ENCODE measurements at places on chromosomes 4 and X. TPM values are rescaled to one million over a fixed set of nuclear protein-coding genes. Genes with fewer than 3 reads are reported as not detected.

- H3K27me3 ChIP-seq: no peaks in the 10 kb centered on the region
- H3K4me1 ChIP-seq: no peaks in the 10 kb centered on the region
- H3K27ac ChIP-seq: no peak overlapping the region
- no peaks in the 10 kb centered on the region for H3K36me3 ChIP-seq
- DNase-seq: no peak
Measured at GRCh38 chr4:186918466-186918865, 194.8 kb upstream of the FAT1 start.

DNA sequence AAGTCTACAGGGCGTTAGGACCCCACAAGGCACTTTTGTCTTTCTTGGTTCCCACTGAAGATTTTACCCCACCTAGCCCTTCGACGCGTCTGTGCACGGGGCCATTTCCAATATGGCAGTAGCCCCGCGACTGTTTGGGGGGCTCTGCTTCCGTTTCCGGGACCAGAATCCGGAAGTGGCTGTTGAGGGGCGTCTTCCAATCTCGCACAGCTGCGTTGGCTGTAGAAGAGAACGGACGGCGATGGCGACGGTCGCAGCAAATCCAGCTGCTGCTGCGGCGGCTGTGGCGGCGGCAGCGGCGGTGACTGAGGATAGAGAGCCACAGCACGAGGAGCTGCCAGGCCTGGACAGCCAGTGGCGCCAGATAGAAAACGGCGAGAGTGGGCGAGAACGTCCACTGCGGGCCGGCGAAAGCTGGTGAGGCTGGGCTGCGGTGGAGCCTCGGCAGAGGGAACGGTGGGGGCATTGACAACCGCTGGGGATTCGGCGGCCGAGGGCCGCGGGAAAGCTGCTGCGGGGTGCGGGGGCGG, at the start of gene USP11:
USP11 (plus strand) TSS at position 207 of the 530 bp plus-strand sequence; CDS start at position 242, 35 bp downstream.
- no peaks in the 10 kb centered on the region for H3K27me3 ChIP-seq
- H3K27ac ChIP-seq: peak within 1 kb of the TSS; percentile 77
- peak within 1 kb of the TSS; percentile 33 for H3K4me3 ChIP-seq
- no peaks in the 10 kb centered on the region for H3K36me3 ChIP-seq
- H3K4me1 ChIP-seq: no peaks in the 10 kb centered on the region
- no peak for DNase-seq

GRCh38 chr4:164383358-164384220, 370.3 kb upstream of the SMIM31 start:
- H3K27me3 ChIP-seq: peaks cover 5% of the 10 kb centered on the region
- no peaks in the 10 kb centered on the region for H3K36me3 ChIP-seq
- peak; percentile 15 for DNase-seq

The SPANXB1 gene
- total RNA-seq: not detected

DNA sequence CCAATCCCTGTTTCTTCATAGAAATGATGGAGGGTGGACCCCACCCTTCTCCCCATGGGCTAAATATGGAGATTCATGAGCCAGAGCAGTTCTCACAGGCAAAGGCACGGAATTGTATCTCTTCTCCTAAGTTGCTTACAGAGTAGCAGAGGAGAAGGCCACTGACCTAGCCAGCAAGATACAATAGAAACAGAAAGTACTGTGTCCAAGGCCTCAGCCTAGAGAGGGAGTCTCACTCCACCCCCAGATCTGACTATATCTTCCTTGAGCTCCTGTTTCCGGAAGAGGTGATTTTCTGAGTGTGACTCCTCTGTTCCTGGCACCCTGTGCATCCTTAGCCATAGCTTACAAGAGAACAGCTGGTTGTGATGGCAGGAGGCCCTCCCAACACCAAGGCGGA, at the start of gene FATE1:
FATE1 (plus strand) TSS at position 284 of the 400 bp plus-strand sequence; CDS start at position 369, 85 bp downstream.
- no peaks in the 10 kb centered on the region for H3K4me1 ChIP-seq
- H3K4me3 ChIP-seq: no peak within 1 kb of the TSS
- DNase-seq: no peak
- no peaks in the 10 kb centered on the region for H3K36me3 ChIP-seq
- no peak within 1 kb of the TSS for H3K27ac ChIP-seq
- H3K27me3 ChIP-seq: no peaks in the 10 kb centered on the region

DNA sequence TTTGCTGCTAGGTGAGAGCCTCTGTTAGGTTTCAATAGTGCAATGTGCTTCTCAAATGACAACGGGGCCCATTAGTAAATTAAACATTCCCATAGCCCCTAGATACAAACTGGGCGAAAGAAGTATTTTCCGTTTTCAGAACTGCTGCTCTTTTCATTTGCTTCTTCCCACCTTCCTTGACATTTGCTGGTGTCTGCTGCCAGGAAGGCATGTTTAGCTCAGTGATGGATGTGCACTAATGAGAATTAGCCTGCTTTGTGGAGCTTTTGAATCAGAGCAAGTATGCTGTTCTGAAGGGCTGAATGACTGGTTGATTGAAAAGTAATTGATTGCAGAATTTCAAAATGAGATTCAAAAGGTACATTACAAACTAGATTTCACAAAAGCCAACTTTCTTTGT, 57.0 kb downstream of the SHROOM3 start:
- DNase-seq: no peak
- no peak overlapping the region for H3K4me3 ChIP-seq
- no peaks in the 10 kb centered on the region for H3K27me3 ChIP-seq
- peak overlapping the region; percentile 18 for H3K27ac ChIP-seq
- H3K4me1 ChIP-seq: peaks cover 17% of the 10 kb centered on the region
- H3K36me3 ChIP-seq: no peaks in the 10 kb centered on the region

The PNCK gene
- 0.86 TPM for total RNA-seq

GRCh38 chr4:57163530-57164459, 53.6 kb upstream of the IGFBP7 start:
- no peaks in the 10 kb centered on the region for H3K27me3 ChIP-seq
- no peak overlapping the region for H3K27ac ChIP-seq
- no peaks in the 10 kb centered on the region for H3K36me3 ChIP-seq
- H3K4me1 ChIP-seq: no peaks in the 10 kb centered on the region
- peak; percentile 83 for DNase-seq

Measured in right lobe of liver (tissue), 6 donors.